Activated T-helper 1 cell treated with anti-CD3 and anti-CD28 coated beads, Interleukin-12 subunit alpha, Interleukin-12 subunit beta, Interleukin-2, Interleukin-4 antibody, amounts not matched to agents 30 ng/mL and 10 ng/mL and 1 ng/mL, durations not matched to agents 14 hours and 24 hours and 36 hours (primary cell): ENCODE measurements at places on chromosomes 13 and 19. TPM values are rescaled to one million over a fixed set of nuclear protein-coding genes. Genes with fewer than 3 reads are reported as not detected.

Gene FOXO1
- total RNA-seq = 41.9 and 43.1 TPM in 2 replicates

Gene FAM216B
- not detected in 2 replicates for total RNA-seq

Gene CYP2A7
- total RNA-seq = not detected in 2 replicates

Gene SPHK2
- total RNA-seq = 40.8 and 44.1 TPM in 2 replicates

Gene SIGLEC8
- 0.10 and 0.13 TPM in 2 replicates for total RNA-seq

Gene ADPRHL1
- 0.32 and 0.62 TPM in 2 replicates for total RNA-seq

Gene ANKRD24
- total RNA-seq = 0.49 and 0.54 TPM in 2 replicates

Gene ZNF730
- 0.21 and 0.32 TPM in 2 replicates for total RNA-seq

Gene RNF113B
- not detected in 2 replicates for total RNA-seq

Gene LPAR6
- total RNA-seq = 4.9 and 5.4 TPM in 2 replicates

Gene CERS1
- not detected in 2 replicates for total RNA-seq

Gene SLITRK5
- not detected in 2 replicates for total RNA-seq

Gene CGB5
- total RNA-seq = not detected in 2 replicates

Gene COL5A3
- total RNA-seq = 0.67 and 0.76 TPM in 2 replicates
